Thoracic aorta (tissue), 2 donors: ENCODE measurements at places on chromosomes 5 and 9.
A peak's percentile ranks its signal among the peaks of the same experiment; 100 is the strongest.

GRCh38 chr5:93305984-93306383 lies 275.0 kb downstream of the NR2F1-AS1 start:
- H3K36me3 ChIP-seq = no peaks in the 10 kb centered on the region
- no peaks in the 10 kb centered on the region for H3K27me3 ChIP-seq
- no peak overlapping the region for H3K4me3 ChIP-seq
- no peaks in the 10 kb centered on the region for H3K4me1 ChIP-seq
- DNase-seq = no peak

- H3K4me3 ChIP-seq = no peak overlapping the region
- no peak overlapping the region for H3K27ac ChIP-seq
- H3K36me3 ChIP-seq = no peaks in the 10 kb centered on the region
- H3K27me3 ChIP-seq = no peaks in the 10 kb centered on the region
- H3K4me1 ChIP-seq = no peaks in the 10 kb centered on the region
- no peak for DNase-seq
Observed at GRCh38 chr5:56900395-56900794, 9.0 kb upstream of the SETD9 start.

DNA sequence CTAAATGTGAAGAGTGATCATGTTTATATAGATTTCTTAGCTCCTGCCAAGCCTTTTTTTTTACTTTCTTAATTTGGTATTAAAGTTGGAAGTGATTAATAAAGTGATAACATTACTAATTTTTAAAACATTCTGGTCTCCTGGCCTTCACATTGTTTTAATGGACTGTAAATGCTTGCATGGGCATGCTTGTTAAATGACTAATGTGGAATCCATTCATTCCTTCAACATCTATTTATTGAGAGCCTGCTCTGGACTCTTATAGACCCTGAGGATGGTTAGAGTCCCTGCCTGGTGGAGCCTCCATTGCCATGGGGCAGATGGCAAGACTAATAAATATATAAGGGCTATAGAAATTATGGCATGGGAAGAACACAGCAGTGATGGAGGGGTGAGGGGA lies 103.5 kb downstream of the NTRK2 start:
- H3K4me1 ChIP-seq = no peaks in the 10 kb centered on the region
- H3K4me3 ChIP-seq = no peak overlapping the region
- no peak for DNase-seq

GRCh38 chr5:78215565-78215964 lies 78.9 kb downstream of the AP3B1 start:
- no peak overlapping the region for H3K27ac ChIP-seq
- H3K36me3 ChIP-seq = peaks cover 4% of the 10 kb centered on the region
- no peak overlapping the region for H3K4me3 ChIP-seq
- H3K4me1 ChIP-seq = no peaks in the 10 kb centered on the region
- no peak for DNase-seq

GRCh38 chr5:141326088-141326854 lies 4.0 kb upstream of the PCDHGA1 start:
- peaks cover 3% of the 10 kb centered on the region for H3K4me1 ChIP-seq
- no peaks in the 10 kb centered on the region for H3K36me3 ChIP-seq
- peak overlapping the region; percentile 68 for H3K4me3 ChIP-seq
- no peaks in the 10 kb centered on the region for H3K27me3 ChIP-seq
- no peak for DNase-seq

- no peaks in the 10 kb centered on the region for H3K27me3 ChIP-seq
- DNase-seq = no peak
- no peak overlapping the region for H3K27ac ChIP-seq
- no peaks in the 10 kb centered on the region for H3K36me3 ChIP-seq
Observed at GRCh38 chr5:1525624-1526189, 1.9 kb upstream of the LPCAT1 start.

- H3K36me3 ChIP-seq = no peaks in the 10 kb centered on the region
- H3K27ac ChIP-seq = no peak overlapping the region
- H3K27me3 ChIP-seq = no peaks in the 10 kb centered on the region
- no peaks in the 10 kb centered on the region for H3K4me1 ChIP-seq
Observed at GRCh38 chr9:91092214-91092613, 269.5 kb downstream of the AUH start.

DNA sequence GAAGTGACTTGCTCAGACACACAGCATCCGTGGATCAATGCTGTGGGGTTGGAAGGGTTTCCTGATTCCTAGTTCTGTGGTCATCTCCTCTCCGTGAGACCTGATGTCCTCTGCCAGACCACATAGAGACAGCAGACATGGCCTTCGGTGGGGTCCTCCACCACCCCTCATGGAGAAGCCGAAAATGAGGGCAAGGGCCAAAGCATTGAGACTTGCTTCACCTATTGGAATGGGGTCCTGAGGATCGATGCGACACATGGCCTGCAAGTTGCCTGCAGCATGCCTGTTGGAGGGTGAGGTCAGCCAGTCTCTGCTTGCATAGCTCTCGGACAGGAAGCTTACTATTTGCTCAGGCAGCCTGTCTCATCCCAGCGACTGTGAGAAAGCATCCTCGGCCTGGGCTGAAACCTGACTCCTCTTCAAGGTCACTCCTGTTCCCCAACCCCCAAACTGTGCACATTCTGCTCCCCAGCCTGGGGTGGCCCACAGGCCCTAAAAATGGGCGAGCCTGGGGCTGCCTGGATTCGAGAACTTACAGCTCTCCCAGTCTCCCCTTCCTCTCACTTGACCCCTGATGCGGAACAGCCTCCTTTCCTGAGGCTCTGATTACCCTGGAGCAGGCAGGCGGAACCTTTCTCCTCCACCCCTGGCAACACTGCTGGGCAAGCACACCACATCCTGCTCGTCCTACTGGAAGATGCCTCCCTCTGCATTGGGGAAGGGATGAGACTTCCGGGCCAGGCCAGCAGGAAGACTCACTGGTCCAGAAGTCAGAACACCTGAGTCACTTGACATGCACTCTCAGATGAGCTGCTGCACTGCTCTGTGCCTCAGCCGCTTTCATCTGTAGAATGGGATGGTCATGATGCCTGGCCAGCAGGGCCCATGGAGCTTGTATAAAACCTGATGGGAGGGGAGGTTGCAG lies 186.9 kb downstream of the RGS3 start:
- no peak overlapping the region for H3K4me3 ChIP-seq
- H3K4me1 ChIP-seq = peaks cover 5% of the 10 kb centered on the region
- H3K27me3 ChIP-seq = no peaks in the 10 kb centered on the region
- H3K27ac ChIP-seq = no peak overlapping the region
- H3K36me3 ChIP-seq = no peaks in the 10 kb centered on the region

GRCh38 chr5:74382987-74383593 lies 257.4 kb downstream of the ENC1 start:
- peaks cover 18% of the 10 kb centered on the region for H3K4me1 ChIP-seq
- H3K36me3 ChIP-seq = no peaks in the 10 kb centered on the region
- peak overlapping the region; percentile 18 for H3K27ac ChIP-seq
- H3K4me3 ChIP-seq = no peak overlapping the region
- DNase-seq = peak; percentile 20

- no peaks in the 10 kb centered on the region for H3K4me1 ChIP-seq
- DNase-seq = no peak
- H3K36me3 ChIP-seq = no peaks in the 10 kb centered on the region
- H3K27ac ChIP-seq = no peak overlapping the region
- no peaks in the 10 kb centered on the region for H3K27me3 ChIP-seq
Observed at GRCh38 chr9:110599468-110599867, 19.9 kb upstream of the SVEP1 start.

DNA sequence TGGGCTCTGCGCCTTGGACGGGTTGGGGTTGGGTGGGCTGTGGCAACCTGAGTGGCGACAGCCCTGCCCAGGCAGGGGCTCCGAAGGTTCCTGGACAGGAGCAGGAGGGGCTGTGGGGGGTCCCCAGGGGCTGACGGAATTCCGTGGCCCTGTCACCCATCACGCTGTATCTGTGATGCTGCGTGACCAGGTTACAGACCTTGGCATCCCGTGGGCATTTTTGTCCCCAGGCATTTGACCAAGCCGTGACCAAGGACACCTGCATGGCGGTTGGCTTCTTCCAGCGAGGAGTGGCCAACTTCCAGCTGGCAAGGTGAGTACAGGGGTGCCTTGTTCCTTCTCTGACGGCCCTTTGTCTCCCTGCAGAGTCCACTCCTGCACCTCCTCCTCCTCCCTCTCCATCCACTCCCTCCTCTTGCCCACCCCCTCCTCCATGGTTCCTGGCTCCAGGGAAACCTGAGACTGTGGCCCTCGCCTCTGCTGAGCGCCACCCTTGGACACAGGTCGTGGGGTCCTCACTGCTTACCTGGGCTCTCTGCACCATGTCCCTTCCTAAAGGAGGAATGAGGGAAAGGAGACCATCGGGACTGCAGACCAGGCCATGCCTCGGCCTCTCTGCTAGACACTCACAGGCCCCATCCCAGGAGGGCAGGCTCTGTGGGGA lies 3.0 kb downstream of the NOXA1 start:
- peaks cover 24% of the 10 kb centered on the region for H3K4me1 ChIP-seq
- no peak overlapping the region for H3K27ac ChIP-seq
- H3K27me3 ChIP-seq = no peaks in the 10 kb centered on the region
- H3K36me3 ChIP-seq = no peaks in the 10 kb centered on the region
- DNase-seq = no peak
- H3K4me3 ChIP-seq = no peak overlapping the region

DNA sequence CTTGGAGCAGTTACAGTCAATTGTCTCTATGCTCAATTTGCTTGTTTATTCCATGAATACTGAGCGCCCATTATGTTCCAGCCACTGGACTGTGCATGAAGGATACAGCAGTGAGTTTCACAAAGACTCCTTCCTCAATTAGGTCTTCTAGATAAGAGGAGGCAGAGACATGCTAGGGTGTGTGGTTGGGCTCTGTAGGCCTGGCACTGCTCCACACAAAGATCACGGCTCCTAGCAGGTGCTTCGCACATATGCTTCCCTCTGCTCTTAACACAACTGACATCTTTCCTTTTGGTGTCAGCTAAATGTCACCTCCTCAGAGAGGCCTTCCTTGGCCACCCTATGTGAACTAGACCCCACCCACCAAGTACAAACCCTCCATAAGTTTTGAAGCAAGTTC lies 10.9 kb downstream of the IL12B start:
- no peaks in the 10 kb centered on the region for H3K36me3 ChIP-seq
- no peak overlapping the region for H3K27ac ChIP-seq
- H3K27me3 ChIP-seq = no peaks in the 10 kb centered on the region
- H3K4me1 ChIP-seq = no peaks in the 10 kb centered on the region
- no peak for DNase-seq

DNA sequence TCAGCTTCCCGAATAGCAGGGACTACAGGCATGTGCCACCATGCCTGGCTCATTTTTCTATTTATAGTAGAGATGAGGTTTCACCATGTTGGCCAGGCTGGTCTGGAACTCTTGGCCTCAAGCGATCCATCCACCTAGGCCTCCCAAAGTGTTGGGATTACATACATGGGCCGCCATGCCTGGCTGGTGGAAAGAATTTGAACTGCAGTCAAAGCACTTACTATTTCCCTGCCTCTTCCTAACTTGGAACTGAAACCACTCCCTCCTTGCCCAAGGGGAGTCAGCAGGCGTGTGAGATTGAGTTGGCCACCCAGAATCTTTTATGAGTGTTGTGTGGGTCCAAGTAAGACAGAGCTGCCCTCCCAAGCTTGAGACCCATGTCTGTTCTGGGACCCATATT lies 86.1 kb upstream of the PTPN3 start:
- H3K4me3 ChIP-seq = no peak overlapping the region
- H3K4me1 ChIP-seq = peaks cover 12% of the 10 kb centered on the region
- no peak overlapping the region for H3K27ac ChIP-seq
- no peaks in the 10 kb centered on the region for H3K27me3 ChIP-seq

DNA sequence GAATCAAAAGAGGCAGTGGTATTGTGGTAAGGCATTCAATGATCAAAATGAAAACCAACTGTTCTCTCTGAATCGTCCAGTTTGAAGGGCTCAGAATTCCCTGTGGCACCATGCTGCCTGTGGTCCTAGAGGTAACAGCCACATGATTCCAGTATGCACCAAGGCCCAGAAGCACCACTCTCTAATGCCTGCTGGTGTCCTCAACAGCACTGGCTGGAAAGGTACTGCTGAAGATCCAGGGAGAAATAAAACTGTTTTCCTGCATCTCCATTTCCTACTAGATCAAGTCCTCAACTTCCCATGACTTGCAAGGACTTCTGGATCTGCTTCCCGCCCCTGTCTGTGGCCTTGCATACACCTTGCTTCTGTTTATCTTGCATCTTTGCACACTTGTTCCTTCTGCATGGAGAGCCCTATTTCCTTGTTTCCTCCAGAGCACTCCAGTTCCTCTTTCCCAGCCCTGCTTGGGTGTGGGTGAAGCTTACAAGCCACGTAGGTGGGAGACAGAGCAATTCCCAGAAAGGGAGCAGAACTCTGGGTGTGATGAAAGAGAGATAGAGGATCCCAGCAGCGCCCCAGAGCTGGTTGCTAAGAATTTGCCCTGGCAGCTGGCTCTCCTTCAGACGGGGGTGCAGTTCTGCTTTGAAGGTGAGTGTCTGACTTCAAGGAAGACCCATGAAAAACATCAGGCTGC lies 41.0 kb upstream of the EQTN start:
- peaks cover 71% of the 10 kb centered on the region for H3K4me1 ChIP-seq
- H3K27ac ChIP-seq = peak overlapping the region; percentile 77
- no peaks in the 10 kb centered on the region for H3K27me3 ChIP-seq
- no peak for DNase-seq
- H3K4me3 ChIP-seq = no peak overlapping the region

- no peaks in the 10 kb centered on the region for H3K4me1 ChIP-seq
- H3K4me3 ChIP-seq = no peak overlapping the region
- no peaks in the 10 kb centered on the region for H3K36me3 ChIP-seq
- H3K27ac ChIP-seq = no peak overlapping the region
Observed at GRCh38 chr5:165296401-165297130, 1791.1 kb downstream of the MAT2B start.

DNA sequence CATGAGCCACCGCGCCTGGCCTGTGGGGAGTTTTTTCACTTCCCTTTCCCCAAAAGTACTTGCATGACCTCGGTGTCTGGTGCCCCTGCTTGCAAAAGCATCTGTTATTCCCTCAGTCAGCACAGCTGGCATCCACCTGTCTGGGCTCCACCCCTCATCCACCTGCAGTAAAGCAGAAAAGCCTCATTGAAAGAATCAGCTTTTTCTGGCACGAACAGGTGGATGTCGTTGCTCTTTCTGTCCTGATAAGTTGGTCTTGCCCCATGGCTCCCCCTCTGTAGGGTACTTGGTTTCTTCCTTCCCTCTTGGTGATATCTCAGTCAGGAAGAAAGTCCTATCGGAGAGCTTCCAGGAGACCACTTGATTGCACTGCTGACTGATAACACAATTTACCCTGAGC lies 37.4 kb downstream of the WWC1 start:
- no peaks in the 10 kb centered on the region for H3K36me3 ChIP-seq
- no peak overlapping the region for H3K4me3 ChIP-seq
- H3K4me1 ChIP-seq = no peaks in the 10 kb centered on the region
- no peak overlapping the region for H3K27ac ChIP-seq

- H3K27ac ChIP-seq = no peak overlapping the region
- no peak overlapping the region for H3K4me3 ChIP-seq
- no peaks in the 10 kb centered on the region for H3K36me3 ChIP-seq
- H3K27me3 ChIP-seq = no peaks in the 10 kb centered on the region
- no peaks in the 10 kb centered on the region for H3K4me1 ChIP-seq
Observed at GRCh38 chr5:171205375-171205774, 103.7 kb upstream of the TLX3 start.

GRCh38 chr9:100083448-100084127 lies 15.2 kb downstream of the ERP44 start:
- no peak overlapping the region for H3K4me3 ChIP-seq
- no peaks in the 10 kb centered on the region for H3K27me3 ChIP-seq
- H3K4me1 ChIP-seq = peaks cover 24% of the 10 kb centered on the region
- no peak for DNase-seq
- no peaks in the 10 kb centered on the region for H3K36me3 ChIP-seq
